ENCODE measurements at places on chromosomes 13 and 19.

DNA sequence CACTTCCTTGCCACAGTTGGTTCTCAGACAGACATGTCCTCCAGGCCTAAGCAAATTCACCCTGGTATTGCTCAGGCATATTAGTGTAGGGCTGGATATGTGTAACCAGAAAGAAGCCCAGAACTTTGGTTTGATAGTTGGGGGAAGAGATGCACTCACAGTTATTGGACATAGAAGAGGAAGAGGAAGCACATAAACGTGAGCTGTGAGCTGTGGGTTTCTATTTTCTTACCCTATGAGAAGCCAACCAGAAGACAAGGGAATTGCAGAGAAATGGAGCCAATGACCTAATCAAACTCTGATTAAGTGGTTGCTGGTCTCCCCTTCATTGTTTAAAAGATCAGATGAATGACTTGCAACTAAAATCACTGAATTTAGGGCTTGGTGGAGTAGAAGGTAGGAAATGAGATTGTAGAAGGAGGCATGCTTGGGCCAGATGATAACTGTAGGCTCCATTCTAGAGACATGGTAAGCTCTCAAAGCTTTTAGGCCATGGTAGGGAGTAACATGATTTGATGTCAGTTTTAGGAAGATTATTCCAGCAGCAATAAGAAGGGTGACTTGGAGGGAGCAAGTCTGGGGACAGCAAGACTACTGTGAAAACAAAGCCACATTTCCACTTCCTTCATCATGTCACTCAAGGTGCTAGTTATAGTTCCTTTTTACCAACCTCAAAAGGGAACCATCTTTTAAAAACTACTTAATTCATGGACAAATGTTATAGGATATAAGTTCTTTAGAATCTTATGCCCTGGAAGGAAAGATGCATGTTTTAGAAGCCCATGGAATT, 24.1 kb upstream of the WDFY2 start:
- DNase-seq = peak; percentile 44

DNA sequence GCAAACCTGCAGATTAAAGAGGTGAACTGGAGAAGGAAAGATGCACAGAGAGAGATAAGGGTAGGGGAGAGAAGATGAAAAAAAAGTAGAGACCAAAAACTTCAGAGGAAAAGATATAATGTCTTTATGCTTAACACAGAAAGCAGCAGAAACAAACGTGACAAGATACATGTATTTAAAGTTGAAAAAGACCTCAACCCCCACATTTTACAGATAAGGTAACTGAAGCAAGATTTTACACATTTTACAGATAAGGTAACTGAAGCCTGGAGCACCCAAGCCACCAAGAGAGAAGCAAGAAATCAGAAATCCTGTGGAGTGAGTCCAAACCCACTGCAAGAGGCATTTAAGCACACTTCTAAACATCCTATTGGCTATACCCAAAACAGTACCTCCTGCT, 185.3 kb downstream of the TBC1D4 start:
- DNase-seq = peak; percentile 32

GRCh38 chr13:25286308-25286968, 850 bp downstream of the MTMR6 start:
- DNase-seq = peak; percentile 58

DNA sequence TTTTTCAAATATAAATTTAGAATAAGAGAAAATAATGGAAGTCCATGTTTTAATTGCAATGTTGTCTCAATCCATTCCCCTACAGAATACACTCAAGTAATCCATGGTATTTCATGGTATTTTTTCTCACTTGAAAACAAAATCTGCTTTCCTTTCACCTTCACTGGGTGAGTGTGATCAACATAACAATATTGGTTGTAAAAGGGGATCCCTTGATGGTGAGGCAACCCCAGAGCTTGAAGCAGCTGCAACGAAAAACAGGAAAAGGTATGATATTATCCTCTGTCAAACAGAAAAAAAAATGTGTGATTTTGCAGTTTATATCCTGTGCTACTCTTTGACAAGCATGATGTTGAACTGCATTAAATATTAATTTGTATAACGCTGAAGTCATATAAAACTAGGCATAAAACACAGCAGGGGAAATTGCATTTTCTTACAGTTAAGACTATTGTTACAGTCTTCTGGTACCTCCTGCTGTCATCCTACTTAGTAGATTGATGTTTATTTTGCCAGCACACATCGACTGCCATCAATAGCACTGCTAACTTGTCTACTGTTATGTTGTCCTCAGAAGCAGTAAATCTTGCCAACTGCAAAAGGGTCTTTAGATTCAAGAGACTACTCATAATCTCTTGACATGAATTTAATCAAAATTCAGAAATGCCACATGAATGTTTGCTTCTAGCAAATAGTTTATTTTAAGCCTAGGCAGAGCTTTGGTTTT, 373.1 kb upstream of the MIR17HG start:
- DNase-seq = no peak

DNA sequence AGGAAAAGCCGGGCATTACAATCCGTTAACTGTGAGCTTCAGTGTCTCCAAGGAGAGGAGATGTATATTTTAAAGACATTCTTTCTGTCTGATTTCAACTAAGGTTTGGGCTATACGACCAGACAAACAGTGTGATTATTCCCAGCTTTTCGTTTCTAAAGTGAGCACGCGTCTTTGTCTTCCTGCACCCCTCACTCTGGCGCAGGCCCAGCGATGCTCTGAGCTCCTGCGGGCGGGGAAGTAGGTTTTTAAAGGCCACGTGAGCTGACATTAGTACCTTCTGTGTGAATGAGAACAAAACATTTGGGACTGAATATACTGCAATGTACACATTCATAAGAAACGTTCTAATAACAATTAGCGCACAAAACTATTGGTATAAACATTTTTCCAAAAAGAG, 15.3 kb upstream of the RANBP3 start:
- no peak for DNase-seq

GRCh38 chr19:34370117-34370516, 5.1 kb downstream of the GPI start:
- no peak for DNase-seq
